ENCODE measurements at places on chromosomes 16 and 17.

GRCh38 chr17:69961501-69962145, 113.4 kb upstream of the KCNJ16 start:
- no peak for DNase-seq

DNA sequence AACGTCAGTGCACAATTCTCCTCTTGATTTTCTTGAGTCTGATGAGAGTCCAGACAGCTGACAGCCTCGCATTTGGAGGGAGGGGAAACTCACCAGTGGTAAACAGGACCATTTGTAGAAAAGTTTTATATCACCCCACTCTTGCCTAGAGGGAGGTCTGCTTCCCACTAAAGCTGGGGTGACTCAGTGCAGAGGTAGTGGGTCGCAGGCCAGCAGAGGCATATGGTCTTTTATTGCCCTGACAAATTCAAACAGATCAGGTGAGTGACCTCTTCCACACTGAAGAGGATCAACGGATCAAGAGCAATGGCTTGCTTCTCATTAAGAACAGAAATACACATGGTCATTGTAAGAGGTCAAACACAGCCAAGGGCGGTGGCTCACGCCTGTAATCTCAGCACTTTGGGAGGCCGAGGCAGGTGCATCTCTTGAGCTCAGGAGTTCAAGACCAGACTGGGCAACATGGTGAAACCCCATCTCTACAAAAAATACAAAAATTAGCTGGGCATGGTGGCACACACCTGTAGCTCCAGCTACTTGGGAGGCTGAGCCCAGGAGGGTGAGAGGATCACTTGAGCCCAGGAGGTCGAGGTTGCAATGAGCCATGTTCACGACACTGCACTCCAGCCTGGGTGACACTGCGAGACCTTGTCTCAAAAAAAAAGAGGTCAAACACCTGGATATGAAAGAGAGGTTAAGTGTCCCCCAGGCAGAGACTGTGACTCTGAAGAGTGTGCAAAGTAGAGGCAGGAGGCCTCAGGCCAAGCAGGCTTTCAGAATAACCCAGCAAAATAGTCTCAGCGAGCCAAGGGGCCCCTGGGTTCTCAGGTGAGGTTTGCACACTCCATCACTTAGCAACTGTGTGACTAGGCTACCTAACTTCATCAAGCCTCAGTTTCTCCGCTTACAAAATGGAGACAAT, 56.5 kb upstream of the ERN1 start:
- no peak for DNase-seq

GRCh38 chr17:72590882-72591281, 470.1 kb downstream of the SOX9 start:
- DNase-seq: no peak

DNA sequence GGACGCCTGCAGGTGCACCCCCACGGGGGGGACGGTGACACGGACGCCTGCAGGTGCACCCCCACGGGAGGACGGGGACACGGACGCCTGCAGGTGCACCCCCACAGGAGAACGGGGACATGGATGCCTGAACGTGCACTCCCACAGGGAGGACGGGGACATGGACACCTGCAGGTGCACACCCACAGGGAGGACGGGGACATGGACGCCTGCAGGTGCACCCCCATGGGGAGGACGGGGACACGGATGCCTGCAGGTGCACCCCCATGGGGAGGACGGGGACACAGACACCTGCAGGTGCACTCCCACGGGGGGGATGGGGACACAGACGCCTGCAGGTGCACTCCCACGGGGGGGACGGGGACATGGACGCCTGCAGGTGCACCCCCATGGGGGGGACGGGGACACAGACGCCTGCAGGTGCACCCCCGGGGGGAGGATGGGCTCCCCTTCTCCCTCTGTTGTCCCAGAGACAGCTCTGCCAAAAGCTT, 114.5 kb upstream of the METRNL start:
- no peak for DNase-seq

DNA sequence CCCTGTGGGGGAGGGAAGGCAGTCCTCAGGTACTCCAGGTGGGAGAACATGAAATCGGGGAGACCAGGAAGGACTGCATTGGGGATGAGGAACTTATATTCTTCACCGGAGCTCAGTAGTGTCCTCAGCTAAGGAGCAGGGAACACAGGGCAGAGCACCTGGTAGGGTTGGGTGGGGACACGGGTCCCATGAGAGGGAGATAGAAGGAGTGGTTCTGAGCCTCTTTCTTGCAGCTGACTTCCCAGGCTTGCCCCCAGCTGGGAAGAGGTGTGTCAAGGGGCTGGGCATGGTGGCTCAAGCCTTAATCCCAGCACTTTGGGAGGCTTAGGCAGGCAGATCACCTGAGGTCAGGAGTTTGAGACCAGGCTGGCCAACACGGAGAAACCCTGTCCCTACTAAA, 2.1 kb downstream of the FHOD1 start:
- no peak for DNase-seq

DNA sequence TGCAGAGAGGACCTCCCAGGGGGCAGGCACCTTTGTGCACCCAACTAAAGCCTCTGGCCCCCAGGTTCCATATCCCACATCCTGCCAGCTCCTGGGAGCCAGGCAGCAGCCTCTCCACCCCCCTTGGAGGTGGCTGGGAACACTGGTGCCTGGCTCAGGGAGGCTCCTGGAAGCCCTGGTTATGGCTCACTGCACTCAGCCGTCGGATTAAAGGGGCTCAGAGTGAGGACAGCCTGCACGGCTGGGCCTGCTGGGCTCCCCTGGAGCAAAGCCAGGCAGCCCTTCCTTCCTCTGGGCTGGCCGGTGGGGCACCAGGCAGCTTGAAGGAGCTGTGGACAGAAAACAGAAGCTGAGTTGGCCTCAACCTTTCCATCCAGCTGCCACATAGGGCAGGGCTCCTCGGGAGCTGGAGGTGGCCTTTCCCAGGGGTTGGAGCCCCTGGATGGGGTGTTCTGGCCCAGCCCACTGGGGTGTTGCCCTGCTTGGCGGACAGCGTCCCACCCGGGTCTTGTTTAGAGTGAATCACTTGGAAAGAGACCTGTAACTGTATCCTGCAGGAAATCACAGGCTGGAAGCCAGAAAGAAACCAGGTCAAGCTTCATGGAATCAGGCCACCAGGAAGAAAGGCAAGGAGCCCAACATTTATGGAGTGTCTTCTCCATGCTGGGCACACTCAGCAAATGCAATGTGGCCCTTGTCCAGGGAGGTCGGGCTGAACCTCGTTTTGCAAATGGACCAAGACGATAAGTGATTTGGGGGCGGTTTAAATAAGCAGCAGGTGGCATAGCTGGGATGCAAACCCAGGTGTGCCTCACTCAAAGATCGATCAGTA, 253.3 kb downstream of the SOX9 start:
- no peak for DNase-seq

GRCh38 chr17:80645706-80646325, 101.2 kb downstream of the RPTOR start:
- no peak for DNase-seq

DNA sequence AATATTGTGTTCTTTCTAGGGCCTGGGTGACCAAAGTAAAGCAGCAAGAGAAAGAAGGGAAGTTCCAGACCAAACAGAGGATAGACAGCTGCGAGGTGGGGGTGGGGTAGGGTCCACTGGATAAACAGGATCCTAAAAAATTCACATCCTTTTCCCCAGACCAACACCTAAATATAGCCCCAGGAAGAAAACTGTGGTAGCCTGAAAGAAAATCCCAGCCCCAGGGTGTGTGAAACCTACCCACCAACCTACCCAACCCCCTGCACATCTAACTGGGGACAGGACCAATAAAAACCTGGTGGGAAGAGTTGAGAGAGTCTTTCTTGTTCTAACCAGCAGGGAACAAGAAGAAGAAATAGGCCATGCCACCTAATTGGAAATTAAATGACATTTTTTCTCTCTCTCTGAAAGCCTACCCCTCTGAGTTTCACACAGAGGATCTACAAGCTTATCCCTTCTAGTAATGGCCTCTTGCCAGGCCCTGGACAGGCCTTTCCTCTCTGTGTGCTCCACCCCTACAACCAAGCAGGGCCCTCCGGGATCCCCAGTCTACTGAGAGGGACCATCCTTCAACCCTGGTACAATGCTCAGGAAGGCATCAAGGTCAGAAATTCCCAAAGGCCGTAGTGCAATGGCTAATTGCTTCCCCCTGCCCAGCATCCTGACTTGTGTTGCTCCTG, 12.0 kb downstream of the MYO18A start:
- DNase-seq: no peak

- DNase-seq: no peak
Observed at GRCh38 chr16:2675714-2676113, 6.6 kb upstream of the KCTD5 start.

- no peak for DNase-seq
Observed at GRCh38 chr17:79258041-79258440, 183.4 kb downstream of the ENGASE start.

- DNase-seq: no peak
Observed at GRCh38 chr17:59299400-59300092, 31.9 kb upstream of the YPEL2 start.

GRCh38 chr17:37770631-37771518, 26.0 kb upstream of the HNF1B start:
- DNase-seq: no peak

DNA sequence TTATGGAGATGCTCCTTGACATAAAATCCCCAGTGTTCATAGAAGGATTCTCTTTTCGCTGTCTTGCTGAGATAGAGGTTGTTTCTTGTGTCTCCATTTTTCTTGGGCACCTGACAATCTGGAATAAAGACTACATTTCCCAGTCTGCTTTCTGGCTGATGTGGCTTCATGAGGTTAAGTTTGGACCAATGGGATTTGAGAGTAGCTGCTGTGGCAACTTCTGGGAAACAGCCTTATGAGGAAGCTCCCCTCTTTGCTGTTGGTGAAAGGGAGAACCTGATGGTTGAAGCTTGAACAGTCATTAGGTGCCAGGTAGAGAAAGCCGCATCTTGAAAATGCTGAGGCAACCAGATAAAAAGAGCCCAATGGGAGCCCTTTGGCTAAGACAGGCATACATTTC, 24.4 kb downstream of the HS3ST4 start:
- no peak for DNase-seq

DNA sequence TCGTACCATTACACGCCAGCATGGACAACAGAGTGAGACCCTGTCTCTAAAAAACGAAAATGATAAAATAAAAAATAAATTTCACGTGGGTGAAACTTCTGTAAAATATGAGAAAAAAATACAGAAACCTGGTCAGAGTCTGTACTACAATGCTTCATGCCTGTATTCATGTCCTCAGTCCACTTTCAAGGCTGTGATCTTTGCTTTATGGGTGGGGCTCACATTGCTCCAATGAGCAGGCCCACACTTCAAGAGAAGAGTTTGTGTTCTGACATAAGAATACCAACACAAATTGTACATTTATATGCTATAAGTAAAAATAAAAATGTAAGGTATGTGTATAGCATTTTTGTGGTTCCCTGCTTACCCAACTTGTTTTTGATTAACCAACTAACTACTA, 32.2 kb upstream of the ABCA3 start:
- DNase-seq: no peak

DNA sequence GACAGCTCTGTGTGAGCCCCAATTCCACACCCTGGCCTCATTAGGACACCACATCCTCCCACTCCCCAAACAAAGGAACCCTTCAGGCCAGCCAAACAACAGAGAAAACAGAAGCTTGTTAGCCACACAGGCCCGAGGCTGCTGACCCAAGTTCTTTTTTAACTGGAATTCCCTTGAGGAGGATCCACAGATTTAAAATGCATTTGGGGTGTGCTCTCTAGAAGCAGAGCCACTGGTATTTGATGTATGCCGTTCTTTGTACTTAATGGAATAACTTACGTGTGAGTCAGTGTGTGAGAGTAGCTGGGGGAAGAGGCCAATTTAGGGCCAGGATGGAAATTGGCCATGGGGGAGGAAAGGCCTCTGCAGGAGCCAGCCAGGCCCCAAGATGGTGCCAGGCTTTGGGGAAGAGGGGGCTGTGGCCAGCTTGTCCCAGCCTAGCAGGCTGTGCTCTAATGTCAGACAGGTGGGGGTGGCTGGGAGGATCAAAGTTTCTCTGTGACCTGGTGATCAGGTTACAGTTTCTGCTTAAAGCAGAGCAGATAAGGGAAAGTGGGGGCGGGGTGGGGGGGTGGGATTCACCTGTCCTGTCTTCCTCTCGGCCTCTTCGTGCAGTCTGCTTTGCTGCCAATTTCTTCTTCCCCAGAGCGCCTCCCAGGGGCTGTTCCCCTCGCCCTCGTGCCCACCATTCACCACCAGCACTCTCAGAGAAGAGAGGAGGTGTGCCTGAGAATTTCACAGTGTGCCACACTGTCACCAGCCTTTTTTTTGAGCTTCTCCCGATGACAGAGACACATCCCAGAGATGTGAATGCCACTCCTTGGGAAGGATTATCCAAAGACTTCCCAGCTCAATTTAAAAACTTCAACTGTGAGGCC, 50.8 kb downstream of the TOM1L2 start:
- DNase-seq: no peak

DNA sequence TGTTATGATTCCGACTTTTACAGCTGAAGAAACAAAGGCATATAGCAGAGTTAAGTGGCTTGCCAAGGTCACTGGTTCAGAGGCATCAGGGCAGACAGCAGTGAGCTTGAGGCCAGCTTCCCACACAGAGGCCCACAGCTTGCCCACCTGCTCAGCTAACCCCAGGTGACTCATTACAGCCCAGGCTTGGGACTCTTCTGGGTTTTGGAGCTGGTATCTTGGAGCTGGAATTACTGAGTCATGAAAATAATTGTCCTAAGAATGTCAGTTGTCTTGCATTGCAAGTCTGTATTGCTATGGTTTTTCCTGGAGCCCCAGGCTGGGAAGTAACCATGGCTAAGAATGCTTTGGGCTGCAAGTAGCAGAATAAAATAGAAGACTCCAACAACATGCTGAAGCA, 32.4 kb upstream of the IRX3 start:
- DNase-seq: no peak

DNA sequence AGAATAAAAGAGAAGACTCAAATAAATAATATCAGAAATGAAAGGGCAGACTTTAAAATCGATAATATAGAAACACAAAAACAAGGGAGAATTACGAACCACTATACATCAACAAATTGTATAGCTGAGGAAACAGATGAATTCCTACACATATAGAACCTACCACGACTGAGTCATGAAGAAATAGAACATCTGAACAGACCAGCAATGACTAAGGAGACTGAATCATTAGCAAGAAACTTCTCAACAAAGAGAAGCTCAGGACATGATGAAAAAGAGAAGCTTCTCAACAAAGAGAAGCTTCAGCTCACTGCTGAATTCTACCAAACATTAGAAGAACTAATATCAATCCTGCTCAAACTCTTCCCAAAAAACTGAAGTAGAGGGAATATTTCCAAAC, 255.9 kb downstream of the CEP112 start:
- DNase-seq: no peak

DNA sequence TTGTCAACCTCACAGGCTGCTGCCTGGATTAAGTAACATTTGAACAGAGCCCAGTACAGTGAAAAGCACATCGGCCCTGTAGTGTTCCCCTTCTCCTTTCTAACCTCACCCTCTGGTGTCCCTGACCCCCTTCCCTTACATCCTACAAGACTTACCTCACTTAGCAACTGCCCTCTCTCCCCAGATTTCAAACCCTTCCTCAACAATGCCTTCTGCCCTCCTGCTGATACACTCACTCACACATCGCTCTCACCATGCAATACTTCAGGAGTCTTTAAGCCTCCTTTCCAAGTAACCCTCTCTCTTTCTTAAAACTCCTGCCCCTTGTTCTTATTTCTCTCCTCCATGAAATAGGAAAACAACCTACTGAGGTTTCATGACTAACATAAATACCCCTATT, 17.8 kb downstream of the ZZEF1 start:
- no peak for DNase-seq
